ENCODE measurements at places on chromosomes 7 and 10.
A peak's percentile ranks its signal among the peaks of the same experiment; 100 is the strongest.

- DNase-seq: no peak
Measured at GRCh38 chr10:44854693-44855350, 56.3 kb upstream of the TMEM72 start.

DNA sequence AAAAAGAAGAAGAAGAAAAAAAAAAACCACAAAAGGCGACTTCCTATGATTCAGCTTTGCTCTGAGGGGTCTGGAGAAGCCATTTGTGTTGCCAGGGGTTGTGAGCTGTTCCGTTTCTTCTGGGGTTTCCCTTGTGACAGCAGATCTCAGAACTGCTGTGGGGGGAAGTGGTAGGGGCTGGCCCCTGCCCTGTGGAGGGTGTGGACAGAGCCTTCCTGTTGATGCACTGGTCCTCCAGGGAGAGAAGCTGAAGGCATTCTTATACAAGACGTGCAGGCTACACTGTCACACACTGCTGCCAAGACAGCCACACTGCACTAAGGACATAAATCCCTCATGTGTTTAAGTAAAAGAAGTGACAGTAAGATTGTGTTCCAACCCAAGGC is 17.3 kb upstream of the CSGALNACT2 start:
- peak; percentile 56 for DNase-seq

GRCh38 chr10:25815999-25816768 is 117.8 kb upstream of the MYO3A start:
- no peak for DNase-seq

DNA sequence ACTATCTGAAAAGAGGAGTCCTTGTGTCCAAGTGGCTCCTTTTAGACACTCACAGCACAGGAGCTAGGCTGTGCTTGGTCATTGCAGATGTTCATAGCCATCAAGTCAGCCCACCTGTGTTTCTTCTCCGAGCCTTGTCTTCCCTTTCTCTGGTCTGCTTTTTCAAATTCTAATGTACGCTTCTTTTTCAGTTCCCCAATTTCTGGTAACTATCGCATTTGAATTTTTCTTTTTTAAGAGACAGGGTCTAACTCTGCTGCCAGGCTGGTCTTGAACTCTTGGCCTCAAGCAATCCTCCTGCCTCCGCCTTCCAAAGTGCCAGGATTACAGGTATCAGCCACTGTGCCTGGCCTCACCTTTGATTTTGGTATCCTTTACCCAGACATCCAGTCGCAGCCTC is 18.9 kb downstream of the APBB1IP start:
- no peak for DNase-seq

DNA sequence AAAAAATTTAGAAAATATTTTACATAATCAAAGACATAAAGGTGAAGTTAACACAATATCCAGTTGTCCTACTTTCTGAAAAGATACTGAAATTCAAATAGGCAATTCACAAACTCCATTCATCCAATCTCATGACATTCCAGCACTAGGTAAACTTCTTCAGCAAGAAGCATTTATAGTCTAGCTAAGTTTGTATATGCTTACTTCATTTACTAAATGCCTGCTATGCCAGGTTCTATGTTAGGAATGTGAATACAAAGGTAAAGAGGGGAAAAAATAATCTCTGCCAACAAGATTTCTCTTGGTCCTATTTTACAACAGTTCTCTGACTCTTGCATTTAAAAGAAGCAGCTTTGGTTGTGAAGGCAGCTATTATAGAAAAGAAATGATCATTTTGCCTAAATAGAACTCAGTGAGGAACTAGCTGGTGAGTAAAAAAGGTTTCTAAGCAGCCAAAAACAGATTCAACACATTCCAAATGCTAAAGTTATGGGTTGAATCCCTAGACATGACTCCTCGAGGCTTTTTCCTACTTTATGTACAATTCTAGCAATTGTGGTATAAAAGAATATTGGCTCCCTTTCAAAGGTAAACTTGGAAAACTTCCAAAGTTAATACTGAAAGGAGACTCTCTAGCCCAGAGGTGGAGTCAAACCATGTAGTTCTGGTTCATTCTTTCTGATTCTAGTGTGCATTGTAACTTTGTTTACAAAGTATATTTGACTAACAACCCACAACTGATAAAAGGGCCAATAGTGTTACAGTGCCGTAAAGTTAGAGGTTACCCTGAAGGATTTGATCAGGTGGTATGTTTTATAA is 30.9 kb upstream of the KLHL7 start:
- no peak for DNase-seq

DNA sequence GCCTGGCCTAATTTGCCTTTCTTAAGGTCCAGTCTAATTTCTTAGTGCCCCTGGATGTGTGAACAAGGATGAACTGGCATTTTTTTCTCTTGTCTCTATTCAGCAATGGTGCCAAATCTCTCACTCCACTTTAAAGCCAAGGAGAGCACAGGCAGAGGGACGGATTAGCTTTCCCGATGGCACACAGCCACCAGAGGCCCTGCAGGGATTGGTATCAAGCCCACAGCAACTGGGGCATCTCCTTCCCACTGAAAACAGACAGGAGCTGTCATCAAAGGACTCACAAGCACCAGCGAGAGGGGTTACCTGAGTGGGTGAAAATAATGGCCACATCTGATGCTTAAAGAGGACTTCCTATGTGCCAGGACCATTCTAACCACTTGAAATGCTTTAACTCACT is 83.1 kb downstream of the ITIH5 start:
- DNase-seq: no peak

GRCh38 chr10:132107186-132107948 is 41.6 kb downstream of the JAKMIP3 start:
- DNase-seq: no peak

GRCh38 chr7:21076574-21076973 is 289.9 kb upstream of the SP8 start:
- DNase-seq: no peak

DNA sequence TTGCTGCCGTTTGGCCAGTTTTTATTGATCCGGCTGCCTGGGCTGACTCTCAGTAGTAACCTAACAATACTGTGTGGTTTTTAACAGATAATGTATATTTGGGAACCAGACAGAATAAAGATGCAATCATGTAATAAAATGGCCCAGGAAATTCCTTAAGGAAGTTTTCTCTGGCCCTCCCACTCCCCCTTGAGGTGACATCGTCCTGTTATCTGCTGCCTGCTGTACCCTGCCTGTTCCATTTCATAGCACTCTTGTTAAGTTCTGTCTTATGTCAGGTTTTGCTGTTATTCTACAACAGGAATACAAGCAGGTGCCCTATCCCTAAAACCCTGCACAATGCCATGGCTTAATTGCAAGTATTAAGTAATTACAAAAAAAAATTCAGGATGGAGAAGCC is 12.5 kb downstream of the ITGB8 start:
- DNase-seq: no peak

DNA sequence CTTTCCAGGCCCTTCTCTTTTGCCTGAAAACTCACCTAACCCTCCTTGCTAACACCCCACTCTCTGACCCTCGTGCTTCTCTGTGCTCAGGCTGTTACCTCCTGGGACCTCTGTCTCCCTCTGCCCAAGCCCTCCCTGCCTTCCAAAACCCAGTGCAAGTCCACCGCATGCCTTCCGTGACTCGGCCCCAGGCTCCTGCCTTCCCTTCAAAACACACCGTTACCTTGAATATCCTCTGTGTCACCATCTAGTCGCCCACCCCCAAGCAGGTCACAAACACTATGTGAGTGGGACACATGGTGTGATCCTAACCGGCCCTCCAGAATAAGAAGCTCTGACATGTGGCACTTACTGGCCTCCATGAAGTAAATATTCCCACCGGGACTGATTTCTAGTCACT is 176.7 kb downstream of the GRID1 start:
- no peak for DNase-seq

GRCh38 chr7:156778201-156778600 is 114.8 kb downstream of the LMBR1 start:
- no peak for DNase-seq

- no peak for DNase-seq
Measured at GRCh38 chr10:115979576-115979975, 293.4 kb downstream of the GFRA1 start.

GRCh38 chr7:153090764-153091163 is 331.2 kb downstream of the ACTR3B start:
- DNase-seq: no peak

DNA sequence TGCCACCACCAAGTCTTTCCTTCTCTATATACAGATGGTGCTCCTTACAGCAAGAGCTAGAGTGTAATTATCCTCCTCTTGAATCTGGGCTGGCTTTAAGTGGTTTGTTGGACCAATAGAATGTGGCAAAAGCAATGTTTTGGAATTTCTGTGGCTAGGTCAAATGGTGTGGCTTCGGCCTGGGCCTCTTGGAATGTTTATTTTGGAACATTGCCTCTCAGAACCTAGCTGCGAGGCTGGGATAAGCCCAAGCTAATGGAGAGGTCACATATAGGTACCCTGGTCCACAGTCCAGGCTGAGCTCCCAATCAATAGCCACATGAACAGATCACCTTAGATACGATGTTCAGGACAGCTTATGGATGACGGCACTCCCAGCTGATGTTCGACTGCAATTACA is 556.7 kb downstream of the TYW1 start:
- DNase-seq: no peak

Measured in OCI-M1 (cell line).